ENCODE measurements at places on chromosomes 16 and 17.

DNA sequence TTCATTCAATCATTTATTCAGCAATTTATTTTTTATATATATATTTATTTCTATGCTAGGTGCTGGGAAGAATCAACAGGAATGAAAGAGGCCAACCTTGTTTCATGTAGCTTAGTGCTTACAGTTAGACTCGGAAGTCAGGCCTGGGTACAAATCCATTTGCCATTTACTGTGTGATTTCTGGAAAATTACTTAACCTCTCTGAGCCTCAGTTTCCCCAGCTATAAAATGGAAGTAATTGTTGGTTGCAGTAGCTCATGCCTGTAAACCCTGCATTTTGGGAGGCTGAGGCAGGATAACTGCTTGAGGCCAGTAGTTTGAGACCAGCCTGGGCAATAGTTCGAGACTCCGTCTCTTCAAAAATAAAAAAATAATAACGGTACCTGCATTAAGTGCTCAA lies 27.2 kb upstream of the MLKL start:
- no peak for DNase-seq

GRCh38 chr17:45425125-45425983 lies 7.3 kb downstream of the ARHGAP27 start:
- no peak for DNase-seq

GRCh38 chr17:7315570-7316235 lies 543 bp upstream of the GPS2 start:
- DNase-seq: no peak

GRCh38 chr16:15770107-15770506 lies 86.7 kb downstream of the MYH11 start:
- no peak for DNase-seq

DNA sequence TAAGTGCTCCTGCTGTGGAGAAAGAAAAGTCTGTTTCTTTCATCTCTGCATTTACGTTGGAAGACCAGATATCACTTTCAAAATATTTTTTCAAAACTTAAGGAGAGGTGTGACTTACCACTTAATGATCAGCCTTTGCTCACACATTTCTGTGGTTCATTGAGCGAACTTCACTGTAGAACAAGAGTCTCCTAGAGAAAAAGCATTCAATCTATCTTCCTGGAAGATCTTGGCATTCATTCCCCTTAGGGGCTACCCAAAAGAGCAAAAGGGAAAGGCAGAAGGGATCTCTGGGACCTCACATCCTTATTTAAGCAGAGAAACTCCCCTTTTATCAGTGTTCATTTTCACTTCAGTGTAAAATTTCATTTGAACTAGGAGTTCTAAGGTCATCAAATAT lies 61.2 kb downstream of the HS3ST3A1 start:
- DNase-seq: no peak

- peak; percentile 73 for DNase-seq
These were observed at the start of gene CDK5R1 for GRCh38 chr17:32486701-32487472. TSS of gene CDK5R1 (plus strand) at chr17:32486993. CDS start at chr17:32487621, 628 bp downstream.

DNA sequence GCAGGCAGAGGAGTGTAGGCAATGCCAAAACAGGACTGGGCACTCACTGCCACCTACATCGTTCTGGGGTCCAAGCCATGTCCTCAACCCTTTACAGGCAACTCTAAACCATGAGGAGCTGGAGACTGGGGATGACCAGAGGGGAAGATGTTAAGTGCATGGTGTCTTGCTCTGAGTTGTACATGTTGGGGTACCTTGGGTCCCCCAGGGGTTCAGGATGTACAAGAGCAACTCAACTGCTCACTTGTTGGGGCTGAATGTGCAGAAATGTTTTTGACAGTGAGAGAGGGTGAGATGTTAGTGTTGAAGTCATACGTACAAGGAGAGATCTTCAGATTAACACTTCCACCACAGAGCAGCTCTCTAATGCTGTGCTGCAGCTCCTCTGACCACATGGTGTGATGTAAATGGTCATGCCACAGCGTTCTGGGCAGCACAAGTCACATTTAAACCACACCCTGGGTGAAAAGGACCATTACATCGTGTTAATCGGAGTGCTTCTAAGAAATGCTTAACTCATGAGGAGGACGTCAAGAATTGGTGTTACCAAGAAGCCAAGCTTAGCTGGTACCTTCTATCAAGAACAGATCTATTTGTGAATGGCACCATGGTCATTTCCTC lies 2.4 kb downstream of the CCL18 start:
- no peak for DNase-seq

GRCh38 chr17:19338031-19338990 lies 24.2 kb downstream of the B9D1 start:
- DNase-seq: peak; percentile 53

- DNase-seq: no peak
These were observed 10.2 kb downstream of the CYB561 start for GRCh38 chr17:63435681-63436522.

DNA sequence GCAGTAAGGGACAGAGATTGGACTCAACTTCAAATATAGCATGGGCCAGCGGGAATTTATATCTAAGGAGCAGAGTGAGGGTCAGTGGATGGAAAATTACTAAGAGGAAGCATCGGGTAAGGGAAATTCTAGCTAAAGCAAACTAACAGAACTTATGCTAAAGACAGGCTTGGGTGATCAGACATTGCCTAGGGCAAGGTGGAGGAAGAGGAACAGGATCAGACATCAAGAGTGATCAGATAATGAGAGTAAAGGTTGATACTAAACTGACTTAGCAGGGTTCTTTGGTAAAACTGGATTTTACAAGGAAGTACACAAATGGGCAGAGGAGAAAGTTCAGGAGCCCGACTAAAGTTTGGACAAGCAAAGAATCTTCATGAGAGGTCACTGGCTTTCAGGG lies 86.3 kb upstream of the TOM1L1 start:
- DNase-seq: no peak
